Mucosa of descending colon (tissue), 3 donors: ENCODE measurements at places on chromosomes 4 and X.

DNA sequence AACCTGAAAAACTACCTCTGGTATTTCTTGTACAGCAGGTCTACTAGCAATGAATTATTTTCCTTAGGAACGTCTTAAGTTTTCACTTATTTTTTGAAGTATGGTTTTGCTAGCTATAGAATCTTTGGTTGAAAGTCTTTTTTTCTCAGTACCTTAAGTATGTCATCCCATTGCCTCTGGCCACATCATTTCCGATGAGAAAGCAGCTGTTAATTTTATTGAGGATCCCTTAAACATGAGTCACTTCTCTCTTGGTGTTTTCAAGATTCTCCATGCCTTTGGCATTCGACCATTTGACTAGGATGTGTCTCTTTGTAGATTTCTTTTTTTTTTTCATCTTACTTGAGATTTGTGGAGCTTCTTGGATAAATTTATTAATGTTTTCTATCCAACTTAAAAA, 803.8 kb upstream of the AMOT start:
- no peak for DNase-seq

DNA sequence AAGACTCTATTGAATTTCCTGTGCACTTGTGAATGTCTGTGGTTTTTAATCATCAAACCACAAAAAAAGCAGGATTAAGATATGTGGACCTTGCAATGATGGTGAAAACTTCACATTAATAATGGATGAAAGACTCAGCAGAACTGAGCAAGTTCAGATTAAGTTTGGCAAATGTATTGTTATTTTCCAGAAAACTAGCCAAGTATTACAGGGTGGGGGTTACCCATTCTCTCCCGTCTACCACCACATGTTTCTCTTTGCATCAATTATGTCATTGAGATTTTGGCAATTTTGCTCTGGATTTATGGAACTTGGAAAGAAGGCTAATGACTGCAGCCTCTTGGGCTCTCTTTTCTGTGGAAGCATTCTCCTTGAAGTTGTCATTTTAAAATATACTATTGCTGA, 577.1 kb downstream of the ANKRD50 start:
- no peak for DNase-seq

DNA sequence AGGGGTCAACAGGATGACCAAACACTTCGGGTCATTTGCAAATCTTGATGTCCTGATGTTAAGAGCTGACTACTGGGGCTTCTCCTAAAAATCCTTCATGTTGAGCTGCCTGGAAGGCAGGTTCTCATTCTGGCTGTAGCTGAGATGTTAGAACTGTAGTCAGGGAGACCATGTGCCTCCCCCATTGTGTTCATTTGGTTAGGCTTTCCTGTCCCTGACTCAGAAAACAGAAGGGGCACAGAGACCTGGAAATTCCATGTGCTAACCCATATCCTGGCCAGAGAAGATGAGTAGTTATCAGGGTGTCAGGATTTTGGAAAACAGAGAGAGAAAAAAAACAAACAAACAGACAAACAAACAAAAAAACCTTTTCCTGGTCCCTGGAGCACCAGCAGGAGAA, 177.5 kb downstream of the AR start:
- no peak for DNase-seq

DNA sequence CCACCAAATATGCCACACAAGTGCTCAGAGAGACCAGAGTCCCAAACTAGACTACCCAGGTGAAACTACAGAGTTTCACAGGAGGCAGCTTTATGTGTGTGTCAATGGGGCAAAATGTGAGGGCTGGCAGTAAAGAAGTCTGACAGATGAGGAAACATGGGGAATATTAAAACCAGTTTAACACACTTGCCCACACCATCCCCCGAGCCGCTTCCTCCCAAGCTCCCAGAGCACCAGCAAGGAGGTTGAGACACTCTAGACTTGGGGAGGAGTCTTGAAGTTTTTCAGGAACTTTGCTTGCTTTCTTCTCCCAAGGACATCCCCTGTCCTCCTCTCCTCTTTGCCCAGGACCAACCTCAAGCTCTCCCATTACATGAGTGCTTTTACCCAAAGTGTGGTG, 94.7 kb upstream of the SPRY1 start:
- no peak for DNase-seq

DNA sequence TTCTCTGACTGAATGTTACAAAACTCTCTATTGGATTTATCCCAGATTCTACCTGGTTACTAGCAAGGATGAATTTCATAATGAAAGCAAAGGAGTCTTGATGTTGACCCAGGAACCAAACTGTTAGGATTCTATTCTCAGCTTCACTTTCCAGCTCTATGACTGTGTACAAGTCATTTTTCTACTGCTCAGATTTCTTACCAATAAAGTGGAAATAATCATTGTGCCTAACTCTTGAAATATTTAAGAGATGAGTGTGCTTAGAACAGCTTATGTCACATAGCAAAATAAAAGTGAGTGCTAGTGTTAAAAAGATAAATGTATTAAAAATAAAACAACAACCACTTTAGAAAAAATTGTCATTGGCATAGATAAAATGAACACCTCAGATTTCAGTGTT, 45.6 kb downstream of the EPHA5 start:
- no peak for DNase-seq

GRCh38 chrX:88883200-88883599, 136.2 kb downstream of the CPXCR1 start:
- no peak for DNase-seq

- no peak for DNase-seq
These were observed 30.7 kb upstream of the SMARCA5 start for GRCh38 chr4:143482840-143483239.

- no peak for DNase-seq
These were observed 1702.3 kb downstream of the STIM2 start for GRCh38 chr4:28562913-28563312.

- no peak for DNase-seq
These were observed 372.9 kb downstream of the STIM2 start for GRCh38 chr4:27233531-27233930.

DNA sequence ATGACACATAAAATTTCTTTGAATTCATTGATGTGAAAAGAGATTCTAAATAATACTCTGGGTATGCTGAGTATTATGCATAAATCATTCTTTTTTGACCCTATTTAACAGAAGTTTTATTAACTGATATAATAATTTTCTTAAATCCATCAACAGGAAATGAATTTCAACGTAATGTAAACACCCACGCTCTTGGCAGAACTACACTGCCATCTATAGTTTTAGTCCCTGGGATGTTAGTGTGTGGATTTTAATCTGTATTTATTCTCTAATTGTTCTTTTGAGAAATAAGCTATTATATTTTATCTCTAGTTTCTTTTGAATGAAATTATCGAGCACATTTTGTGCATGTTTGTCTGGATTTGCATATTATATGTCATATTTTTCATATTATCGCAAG, 666.8 kb upstream of the NDST4 start:
- no peak for DNase-seq

- DNase-seq, result no peak
These were observed 37.9 kb upstream of the SORBS2 start for GRCh38 chr4:185849664-185850550.

GRCh38 chr4:143351774-143352451, 15.2 kb downstream of the GAB1 start:
- DNase-seq, result peak; percentile 61

- DNase-seq, result no peak
These were observed 9.8 kb upstream of the CISD2 start for GRCh38 chr4:102858828-102859464.

- no peak for DNase-seq
These were observed 1233.4 kb upstream of the ADGRL3 start for GRCh38 chr4:59966758-59967157.

DNA sequence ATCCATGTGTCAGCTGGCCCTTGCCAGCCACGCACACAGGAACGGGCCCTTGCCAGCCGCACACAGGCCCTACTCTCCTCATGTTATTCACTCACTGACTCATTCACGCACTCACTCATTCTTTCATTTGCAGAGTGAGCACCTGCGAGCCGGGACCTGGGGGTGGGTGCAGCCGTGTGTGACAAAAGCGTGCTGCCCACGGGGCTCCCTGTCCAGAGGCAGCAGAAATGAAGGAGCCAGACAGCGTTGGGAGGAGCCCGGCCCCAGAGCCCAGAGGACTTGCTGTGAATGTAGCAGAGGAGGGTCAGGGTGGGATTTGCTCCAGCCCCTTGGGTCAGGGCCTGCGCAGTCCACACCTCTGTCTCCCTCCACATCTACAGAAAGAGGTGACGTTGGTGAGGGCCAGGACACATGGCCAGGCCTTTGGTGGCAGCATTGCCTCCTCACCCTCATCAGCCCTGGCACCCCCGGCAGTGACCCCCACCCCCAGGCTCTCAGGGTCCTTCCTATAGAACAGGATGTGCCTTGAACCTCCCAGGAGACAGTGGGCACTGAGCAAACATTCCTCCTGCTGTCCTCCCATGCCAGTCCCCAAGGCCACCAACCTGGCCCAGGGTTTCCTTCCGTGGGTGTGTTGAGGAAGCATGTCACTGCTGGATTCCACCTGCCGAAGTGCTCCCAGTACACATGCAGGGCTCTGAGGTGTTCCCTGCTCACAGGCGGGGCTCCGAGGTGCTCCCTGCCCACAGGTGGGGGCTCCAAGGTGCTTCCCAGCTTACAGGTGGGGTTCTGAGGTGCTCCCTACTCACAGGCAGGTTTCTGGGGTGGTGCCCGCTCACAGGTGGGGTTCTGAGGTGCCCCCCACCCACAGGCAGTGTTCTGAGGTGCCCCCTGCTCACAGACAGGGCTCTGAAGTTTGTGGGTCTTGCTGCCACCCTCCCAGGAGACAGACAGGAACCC, 105.7 kb downstream of the HMX1 start:
- peak; percentile 5 for DNase-seq

DNA sequence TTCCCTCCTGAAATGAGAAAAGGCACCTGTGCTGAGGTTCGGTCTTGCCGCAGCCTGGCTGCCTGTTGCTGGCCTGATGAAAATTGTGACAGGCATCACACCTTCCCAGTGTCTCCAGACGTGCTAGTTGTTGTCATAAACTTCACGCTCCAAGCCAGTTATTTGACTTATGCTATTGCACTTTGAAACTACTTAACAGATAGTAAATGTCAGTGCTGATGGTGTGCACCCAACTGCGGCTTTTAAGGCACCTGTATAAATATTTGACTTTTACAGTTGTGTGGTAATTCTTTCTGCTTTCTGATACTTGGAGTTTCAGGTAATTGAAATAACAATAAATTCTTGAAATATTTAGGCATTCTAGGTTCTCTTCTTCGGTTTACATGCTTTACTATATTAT, 1.8 kb downstream of the WWC2 start:
- no peak for DNase-seq

DNA sequence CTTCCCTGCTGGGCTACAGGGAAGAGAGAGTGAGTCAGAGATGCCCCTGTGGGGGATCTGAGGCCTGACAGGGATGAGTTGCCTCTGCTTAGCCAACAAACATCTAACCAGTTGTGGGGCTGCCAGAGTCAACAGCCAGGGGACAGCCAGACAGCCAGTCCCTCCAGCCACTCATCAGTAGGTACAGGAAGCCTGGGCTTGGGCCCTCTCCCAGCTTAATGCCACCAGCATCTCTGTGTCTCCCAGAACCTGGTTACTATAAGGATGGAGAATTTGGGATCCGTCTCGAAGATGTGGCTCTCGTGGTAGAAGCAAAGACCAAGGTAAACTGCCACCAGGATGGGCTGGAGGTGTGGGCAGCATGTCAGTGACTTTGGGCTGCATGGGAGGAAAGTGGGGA, 17.3 kb upstream of the SASH3 start:
- no peak for DNase-seq

- no peak for DNase-seq
These were observed 259.1 kb downstream of the SH2D1A start for GRCh38 chrX:124605511-124605910.

- no peak for DNase-seq
These were observed 1.8 kb downstream of the TAPT1 start for GRCh38 chr4:16224264-16225166.

- DNase-seq, result no peak
These were observed 133.7 kb downstream of the ANK2 start for GRCh38 chr4:113183032-113183605.

DNA sequence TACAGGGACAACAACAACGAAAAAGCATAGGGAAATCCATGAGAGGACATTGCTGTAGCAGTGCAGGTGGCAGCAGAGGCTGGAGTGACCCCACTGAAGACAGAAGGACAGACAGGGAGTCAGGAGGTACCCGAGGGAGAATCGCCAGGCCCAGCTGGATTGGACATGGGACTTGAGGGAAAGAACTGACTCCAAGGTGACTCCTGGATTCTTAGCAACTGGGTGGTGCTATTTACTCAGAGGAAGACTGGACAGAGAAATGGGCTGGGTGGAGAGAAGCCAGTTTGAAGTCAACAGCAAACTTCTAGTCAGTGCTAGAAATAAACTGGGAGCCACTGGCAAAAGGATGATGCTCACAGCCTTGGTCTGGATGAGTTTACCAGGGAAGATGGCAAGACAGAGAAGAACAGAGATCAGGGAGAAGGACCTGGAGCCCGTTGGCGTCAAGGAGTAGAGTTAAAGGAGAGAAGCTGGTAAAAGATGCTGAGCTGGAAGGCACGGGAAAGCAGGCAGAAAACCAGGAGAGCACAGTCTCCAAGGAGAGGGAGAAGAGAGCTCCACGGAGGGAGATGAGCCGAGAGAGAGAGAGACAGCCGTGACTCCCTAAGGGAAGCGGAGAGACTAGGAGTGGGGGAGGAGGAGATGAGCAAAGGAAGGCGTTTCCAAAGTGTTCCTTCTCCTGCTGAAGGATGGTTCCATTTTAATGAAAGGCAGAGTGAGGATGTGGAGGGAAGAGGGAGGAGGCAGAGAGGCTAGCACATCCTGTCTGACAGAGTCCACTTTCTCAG, 119.4 kb downstream of the AFAP1 start:
- DNase-seq, result no peak

GRCh38 chr4:140065393-140065792, 88.6 kb downstream of the MAML3 start:
- no peak for DNase-seq

DNA sequence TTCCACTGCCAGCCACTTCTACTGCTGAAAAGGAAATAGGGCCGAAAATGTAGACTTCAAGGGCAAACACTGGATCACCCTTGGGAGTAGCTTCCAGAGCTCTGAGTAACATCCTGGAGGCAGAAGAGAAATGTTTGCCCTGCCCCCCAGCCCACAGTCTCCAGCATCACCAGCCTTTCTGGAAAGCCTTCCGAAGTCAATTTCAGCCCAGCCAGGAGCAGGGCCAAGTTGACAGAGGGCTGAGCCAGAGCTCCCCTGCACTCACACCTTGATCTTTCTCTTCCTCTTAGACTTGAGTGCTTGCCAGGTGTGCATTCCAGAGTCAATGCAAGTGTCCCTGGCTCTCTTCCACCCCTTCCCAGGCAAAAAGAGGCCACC, 35.2 kb downstream of the SLC25A5 start:
- DNase-seq, result peak; percentile 61
